Stimulated activated CD4-positive, alpha-beta T cell treated with anti-CD3 and anti-CD28 coated beads, Interleukin-4, amount 100 ng/mL, for 4 hours (primary cell): ENCODE measurements at places on chromosomes 2 and 18.

GRCh38 chr2:108967757-108968156 lies 21.3 kb downstream of the EDAR start:
- DNase-seq = no peak

DNA sequence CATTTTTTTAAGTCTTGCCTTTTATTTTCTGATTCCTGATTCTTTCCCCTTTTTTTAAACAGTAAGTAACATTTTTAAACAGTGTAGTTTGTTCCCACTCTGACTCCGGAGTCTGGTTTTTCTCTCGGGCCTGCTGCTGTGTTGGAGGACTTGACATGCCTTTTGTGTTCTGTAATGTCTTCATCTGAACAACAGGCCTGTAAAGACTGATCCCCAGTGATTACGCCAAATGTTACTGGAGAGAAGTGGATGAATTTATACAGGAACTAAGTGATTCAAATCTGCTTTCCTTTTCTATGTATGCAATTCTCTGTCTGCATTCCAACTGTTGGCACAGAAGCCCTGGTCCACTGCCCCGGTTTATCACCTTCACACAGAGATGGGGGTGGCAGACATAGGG lies 54.3 kb upstream of the RMDN2 start:
- no peak for DNase-seq

GRCh38 chr18:23316988-23317387 lies 136.1 kb upstream of the RIOK3 start:
- DNase-seq = no peak

GRCh38 chr2:30480703-30481322 lies 33.8 kb downstream of the LCLAT1 start:
- DNase-seq = no peak

DNA sequence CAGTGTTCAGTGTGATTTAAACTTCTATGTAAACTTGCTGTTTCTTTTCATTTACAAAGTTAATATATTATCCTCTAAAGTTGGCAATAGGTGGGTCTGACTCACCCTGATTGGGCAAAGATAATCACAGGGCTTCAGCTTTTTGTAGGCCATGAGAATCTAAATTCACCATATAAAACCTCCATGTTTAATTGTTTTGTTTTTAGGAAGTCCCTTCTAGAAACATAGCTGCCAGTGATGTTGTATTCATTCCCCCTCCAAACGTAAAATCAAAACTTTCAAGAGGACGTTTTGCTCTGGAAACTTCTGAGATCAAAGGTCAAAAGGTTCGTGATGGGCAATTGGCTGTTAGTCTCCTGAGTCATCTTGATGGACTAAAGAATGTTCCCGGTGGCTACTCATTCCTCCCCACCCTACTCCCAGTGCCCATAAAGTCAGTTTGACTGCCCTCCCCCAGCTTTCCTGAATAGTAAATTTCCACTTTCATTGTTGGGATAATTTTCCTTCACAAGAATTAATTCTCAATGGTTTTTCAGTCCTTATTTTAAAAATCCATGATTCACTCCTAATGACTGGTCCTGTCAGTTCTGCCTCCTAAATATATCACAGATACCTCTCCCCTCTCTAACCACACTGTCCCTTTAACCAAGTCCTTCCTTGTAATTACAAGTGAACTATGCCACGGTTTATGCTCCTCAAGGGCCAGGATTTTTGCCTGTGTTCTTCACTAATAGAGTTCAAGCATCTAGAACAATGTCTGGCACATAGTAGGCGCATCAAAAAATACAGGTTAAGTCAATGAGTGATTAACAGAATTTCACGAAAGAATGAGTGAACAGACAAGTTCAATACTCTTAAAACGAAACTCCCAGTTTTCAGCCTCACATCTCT lies 164.4 kb upstream of the VRK2 start:
- no peak for DNase-seq

DNA sequence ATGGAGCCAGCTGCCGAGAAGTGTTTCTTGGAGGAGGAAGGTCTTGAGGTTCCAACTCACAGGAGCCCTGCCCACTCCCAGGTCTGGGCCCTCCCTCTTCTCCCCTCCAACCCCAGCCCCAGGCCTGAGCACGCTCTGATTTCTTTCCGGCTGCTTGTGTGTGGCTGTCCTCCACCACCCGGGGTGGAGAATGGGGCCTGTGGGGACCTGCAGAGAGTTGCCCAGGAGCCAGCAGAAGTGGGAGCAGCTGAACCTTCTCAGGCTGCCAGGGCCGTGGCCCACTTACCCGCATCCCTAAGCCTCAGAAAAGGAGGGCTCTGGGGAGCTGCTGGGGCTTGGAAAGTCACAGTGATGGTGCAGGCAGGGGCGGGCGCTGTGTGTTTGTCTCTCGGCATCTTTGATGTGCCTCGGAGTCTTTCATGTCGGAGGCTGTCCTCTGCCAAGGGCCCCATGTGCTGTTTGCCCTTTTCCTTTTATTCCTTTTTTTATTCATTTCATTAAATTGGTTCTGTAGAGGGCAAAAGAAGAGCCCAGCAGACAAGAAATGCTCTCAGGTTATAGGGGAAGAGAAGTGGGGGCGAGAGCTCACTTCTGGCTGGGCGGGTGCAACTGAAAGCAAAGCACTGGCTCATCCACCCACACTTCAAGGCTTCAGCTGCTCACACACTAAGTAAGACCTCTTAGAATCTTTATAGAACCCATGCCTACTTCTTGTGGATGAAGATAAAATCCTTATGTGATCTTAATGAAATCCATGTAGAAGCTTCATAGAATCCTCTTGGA lies 52.5 kb downstream of the SDC1 start:
- no peak for DNase-seq

- DNase-seq = peak; percentile 3
Observed at GRCh38 chr2:159968279-159968900, 94.0 kb downstream of the PLA2R1 start.

DNA sequence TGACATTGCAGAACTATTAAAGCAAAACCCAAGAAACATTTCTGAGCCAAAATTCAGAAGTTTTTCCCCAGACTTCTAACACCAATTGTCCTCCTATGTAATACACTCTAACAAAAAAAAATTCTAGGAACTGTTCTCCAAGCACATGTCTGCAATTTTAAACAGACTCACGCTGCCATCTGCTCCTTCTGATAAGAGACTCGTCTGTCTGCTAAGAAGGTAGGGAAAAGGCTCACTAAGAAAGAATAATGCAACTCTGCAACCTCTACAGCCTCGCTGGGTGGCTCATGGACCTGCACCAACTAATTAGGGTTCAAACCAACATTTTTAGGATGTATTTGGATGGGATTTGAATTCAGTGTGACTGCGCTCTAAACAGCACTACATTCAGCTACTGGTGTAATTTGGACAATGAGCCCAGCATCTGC lies 366.5 kb downstream of the DSC3 start:
- DNase-seq = no peak

DNA sequence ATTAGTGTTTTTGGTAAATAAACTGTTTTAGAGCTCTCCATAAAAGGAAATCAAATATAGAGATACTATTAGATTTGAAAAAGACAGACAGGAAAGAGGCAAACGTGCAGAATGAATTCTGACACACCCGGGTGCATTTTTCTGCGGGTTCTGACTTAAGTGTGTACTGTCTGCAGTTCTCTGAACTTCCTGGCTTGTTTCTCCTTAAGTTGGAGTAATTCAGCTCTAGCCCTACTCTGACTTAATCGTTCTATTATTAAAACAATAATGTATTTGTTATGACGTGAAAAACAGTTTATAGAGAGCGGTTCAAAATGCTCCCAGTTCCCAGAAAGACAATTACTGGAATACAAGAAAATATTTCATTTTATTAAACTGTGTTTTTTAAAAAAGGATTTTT lies 305.9 kb downstream of the ARHGAP15 start:
- no peak for DNase-seq

DNA sequence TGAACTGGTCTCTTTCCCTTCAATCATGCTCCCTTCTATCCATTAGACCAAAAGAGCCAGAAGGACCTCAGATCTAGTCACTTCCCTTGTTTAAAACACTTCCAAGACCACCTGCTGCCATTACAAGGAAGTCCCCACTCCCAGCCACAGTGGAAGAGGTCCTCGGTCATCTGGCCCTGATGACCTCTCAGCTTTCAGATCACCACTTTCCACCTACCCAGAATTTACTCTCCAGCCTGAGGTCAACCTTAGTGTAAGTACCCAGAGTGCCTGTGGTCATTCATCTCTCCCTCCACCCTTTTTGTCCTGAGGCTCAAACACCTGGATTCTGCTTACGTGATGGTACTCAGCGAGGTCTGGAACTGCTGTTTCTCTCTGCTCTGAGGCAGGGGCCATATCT lies 67.1 kb downstream of the MARCO start:
- DNase-seq = no peak

- no peak for DNase-seq
Observed at GRCh38 chr2:62570861-62571698, 65.1 kb upstream of the TMEM17 start.

- no peak for DNase-seq
Observed at GRCh38 chr18:23684515-23685197, 4.6 kb upstream of the LAMA3 start.

DNA sequence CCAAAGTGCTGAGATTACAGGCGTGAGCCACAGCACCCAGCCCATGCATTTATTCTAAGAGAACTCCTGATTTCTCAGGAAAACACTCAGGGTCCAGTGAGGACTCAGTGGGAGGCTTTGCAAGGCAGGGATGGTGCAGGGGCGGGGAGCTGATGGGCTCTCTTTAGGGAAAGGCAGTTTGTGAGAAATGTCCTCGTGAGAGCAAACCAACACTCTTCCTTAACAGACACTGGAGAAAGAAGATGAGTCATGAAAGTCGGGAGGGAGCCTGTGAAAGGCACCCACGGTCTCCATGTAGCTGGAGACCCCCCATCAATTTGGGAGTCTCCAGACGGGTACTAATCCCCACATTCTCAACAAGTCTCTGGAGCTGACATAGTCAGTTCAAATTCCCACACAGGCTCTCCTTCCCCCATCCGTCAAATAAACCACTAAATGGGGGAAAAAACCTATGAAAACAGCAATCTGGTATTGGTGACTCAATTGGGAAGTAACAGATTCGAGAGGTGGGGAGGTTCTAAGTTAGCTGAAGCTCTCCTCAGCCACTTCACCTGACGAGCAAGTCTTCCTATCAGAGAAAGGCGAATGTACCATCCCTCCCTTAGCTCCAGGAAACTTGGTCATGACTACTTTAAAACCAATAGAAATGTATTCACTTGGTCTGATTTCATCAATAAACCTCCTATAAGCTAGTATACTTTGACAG lies 11.0 kb upstream of the CREG2 start:
- DNase-seq = no peak

DNA sequence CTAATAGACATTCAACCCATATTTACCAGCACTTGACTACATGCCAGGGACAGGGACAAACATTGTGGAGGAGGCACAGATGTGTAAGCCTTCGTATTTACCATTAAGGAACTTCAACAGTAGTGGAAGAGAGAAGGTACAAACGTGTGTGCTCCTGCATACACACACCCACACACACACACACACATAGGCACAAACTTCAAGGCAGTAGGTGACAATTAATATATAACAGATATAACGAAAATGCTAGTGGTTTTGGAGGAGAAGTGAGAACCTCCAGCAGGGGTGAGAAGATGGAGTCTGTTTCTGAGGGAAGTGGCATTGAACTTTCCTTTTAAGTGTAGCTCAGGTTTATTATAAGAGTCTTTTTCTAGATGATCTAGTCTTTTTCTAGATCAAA lies 231.1 kb downstream of the SETBP1 start:
- DNase-seq = no peak

DNA sequence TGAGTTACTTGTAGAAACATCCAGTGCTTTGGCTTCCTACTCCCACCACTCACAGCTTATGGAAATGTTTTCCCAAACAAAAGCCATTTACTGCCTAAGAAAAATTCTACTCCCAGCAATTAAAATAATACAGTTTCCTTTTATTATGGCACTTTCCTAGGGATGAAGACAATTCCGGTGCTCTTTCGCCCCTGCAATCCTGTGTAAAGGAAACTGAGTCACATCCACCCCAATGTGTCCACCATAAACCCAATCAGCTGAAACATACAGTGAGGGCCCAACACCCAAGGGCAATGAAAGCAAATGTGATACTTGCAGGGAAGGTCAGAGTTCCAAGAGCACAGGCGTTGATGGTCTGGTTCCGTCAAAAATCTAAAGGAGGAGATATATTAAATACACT lies 62.0 kb upstream of the ST3GAL5 start:
- no peak for DNase-seq

GRCh38 chr2:143521396-143521795 lies 392.2 kb downstream of the ARHGAP15 start:
- DNase-seq = no peak

GRCh38 chr18:76454418-76454817 lies 40.6 kb downstream of the ZNF516 start:
- no peak for DNase-seq

DNA sequence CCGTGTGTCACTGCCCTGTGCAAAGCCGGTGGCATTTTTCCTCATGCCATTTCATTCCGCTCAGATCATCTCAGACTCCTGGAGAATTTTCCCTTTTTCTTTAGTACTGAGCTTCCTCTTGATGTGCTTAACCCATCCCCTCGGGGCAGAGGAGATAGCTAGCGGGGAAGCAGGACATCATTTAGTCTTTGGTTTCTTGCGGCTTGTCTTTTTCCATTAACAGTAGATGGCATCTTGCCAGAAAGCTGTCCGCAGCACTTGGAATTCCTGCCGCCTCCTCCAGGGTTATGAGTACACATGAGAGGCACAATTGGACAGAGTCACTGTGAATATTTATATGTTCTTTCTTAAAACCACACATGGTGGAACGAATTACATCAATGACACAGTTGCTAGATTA lies 226.6 kb downstream of the ALPK2 start:
- DNase-seq = no peak

DNA sequence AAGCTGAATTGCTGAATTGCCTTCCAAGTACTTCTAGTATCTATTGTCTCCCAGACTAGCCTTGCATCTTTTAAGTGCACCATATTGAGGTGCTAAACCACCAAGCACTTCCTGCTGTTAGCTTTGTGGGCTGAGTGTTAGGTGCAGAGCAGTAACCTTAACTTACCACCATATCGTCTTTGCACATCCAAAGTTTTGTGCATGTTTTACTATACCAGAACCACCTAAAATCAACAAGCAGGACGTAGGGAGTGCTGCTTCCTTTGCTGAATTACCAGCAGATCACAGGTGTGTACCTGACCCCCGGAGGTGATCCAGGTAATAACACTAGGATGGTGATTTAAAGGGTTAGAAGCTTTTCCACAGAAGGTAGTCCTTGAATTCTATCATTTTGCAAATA lies 359.9 kb upstream of the HNRNPA3 start:
- no peak for DNase-seq

DNA sequence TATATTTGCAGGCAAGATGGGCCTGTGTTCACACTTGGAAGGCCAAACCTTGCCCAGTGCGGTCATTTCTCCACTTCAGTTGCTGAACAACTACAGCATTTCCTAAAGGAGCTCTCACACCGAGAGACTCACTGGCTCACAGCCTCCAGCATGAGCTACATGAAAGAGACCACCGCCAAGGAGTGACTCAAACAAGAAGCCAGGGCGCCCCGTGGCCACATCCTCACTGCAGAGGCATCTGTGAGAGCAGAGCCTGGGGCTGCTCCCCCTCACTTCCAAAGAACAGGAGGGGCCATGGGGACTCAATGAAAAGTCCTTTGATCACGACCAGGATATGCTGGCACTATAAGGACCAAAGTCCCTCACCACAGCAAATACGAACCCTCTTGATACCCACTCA lies 50.0 kb downstream of the TMEM163 start:
- DNase-seq = peak; percentile 56

- DNase-seq = no peak
Observed at GRCh38 chr2:98504381-98505109, 59.9 kb downstream of the INPP4A start.

GRCh38 chr2:88857274-88857741 lies 165.8 kb downstream of the RPIA start:
- no peak for DNase-seq
